Psoas muscle (tissue), 8 donors: ENCODE measurements at places on chromosomes 2 and 18. TPM values are rescaled to one million over a fixed set of nuclear protein-coding genes. Genes with fewer than 3 reads are reported as not detected.

- no peak overlapping the region for H3K27ac ChIP-seq
- no peaks in the 10 kb centered on the region for H3K4me1 ChIP-seq
- no peaks in the 10 kb centered on the region for H3K27me3 ChIP-seq
- H3K36me3 ChIP-seq, result no peaks in the 10 kb centered on the region
Observed at GRCh38 chr2:77469106-77469505, 53.1 kb downstream of the LRRTM4 start.

Gene ERBB4
- 2.0 TPM for total RNA-seq

Gene PLGLB1
- 1.2 TPM for total RNA-seq

Gene PFN4
- 0.24 TPM for total RNA-seq

DNA sequence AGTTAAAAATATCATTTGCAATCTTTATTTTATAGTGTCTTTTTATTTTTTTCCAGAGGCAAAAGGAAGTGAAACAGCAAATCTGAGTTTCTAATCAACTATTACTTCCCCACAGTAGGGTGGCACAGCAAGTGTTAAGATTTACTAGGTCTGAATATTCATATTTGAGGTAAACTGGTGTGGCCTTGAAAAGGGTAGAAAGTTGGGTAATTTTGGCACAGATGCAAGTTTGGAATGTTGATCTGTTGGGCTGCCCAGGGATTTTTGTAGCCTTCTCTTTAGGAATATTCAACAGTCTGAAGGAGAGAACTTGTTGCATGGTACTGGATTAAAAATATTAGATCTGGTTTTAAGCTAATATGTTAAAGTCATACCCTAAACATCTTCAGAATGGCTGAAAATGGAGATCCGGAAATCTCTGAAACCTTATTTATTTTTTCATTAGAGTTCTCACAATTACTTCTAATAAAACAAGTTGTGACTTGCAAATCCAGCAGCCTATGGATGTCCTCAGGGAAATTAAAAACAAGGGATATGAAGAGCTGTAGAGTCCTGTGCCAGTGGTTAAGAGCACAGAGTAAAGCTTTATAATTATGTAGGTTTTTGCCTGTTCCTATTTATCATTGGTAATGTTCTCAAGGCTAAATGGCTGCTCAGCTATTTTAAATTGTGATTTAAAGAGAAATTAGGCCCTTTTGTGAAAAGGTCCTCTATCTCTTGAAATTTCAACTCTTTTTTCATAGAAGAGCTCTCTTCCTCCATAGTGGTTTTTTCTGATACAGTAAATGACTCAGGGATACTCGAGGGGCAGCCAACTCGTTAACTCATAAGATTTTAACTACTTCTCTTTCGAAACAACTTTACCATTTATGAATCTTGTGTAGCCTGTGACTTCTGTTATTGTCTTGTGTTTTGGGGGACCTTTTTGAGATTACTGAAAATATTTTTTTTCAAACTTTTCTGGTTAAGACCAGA lies 11.0 kb downstream of the TANK start:
- peaks cover 5% of the 10 kb centered on the region for H3K36me3 ChIP-seq
- H3K4me3 ChIP-seq, result no peak overlapping the region
- H3K4me1 ChIP-seq, result peaks cover 15% of the 10 kb centered on the region
- DNase-seq, result no peak
